ENCODE measurements at places on chromosomes 6 and 20. TPM values are rescaled to one million over a fixed set of nuclear protein-coding genes. Genes with fewer than 3 reads are reported as not detected.

Gene PXDC1
- total RNA-seq, result 103 TPM

Gene STK38
- total RNA-seq, result 31.6 TPM

Gene OLIG3
- total RNA-seq, result not detected

Gene UBE2C
- 167 TPM for total RNA-seq

Gene POU3F2
- 0.63 TPM for total RNA-seq

Gene ZKSCAN3
- total RNA-seq, result 2.5 TPM

Gene PGC
- not detected for total RNA-seq

Gene TMEM244
- 2.7 TPM for total RNA-seq

Gene DTD1
- 80.6 TPM for total RNA-seq

Gene SPAG4
- 0.17 TPM for total RNA-seq

Gene HSPA1L
- total RNA-seq, result 0.80 TPM

Gene SDC4
- total RNA-seq, result 143 TPM

Gene KIF6
- 0.11 TPM for total RNA-seq

Gene SALL4
- total RNA-seq, result 0.86 TPM

Gene SEMG1
- not detected for total RNA-seq

Gene COL9A1
- 0.34 TPM for total RNA-seq

Gene CLPSL2
- total RNA-seq, result not detected
